A549 (cell line): ENCODE measurements at places on chromosomes 1 and 21.
A peak's percentile ranks its signal among the peaks of the same experiment; 100 is the strongest.

DNA sequence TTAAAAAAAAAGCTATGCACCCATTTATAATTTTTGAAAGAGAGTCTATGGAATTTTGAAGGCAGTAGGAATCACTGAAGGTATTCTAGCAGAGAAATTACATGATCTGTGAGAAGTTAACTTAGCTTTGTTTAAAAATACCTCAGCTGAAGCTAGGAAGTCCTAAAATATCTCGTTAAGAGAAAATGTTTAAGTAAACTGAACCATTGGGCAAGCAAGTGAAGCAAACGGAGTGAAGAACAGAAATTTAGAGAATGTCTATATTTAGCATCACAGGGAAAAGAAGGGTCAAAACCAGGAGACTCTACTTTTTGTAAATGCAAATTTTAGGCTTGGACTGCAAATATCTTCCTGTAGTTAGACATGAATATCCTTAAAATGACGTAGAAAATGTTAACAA, 230.8 kb downstream of the HMCN1 start:
- no peak for DNase-seq

DNA sequence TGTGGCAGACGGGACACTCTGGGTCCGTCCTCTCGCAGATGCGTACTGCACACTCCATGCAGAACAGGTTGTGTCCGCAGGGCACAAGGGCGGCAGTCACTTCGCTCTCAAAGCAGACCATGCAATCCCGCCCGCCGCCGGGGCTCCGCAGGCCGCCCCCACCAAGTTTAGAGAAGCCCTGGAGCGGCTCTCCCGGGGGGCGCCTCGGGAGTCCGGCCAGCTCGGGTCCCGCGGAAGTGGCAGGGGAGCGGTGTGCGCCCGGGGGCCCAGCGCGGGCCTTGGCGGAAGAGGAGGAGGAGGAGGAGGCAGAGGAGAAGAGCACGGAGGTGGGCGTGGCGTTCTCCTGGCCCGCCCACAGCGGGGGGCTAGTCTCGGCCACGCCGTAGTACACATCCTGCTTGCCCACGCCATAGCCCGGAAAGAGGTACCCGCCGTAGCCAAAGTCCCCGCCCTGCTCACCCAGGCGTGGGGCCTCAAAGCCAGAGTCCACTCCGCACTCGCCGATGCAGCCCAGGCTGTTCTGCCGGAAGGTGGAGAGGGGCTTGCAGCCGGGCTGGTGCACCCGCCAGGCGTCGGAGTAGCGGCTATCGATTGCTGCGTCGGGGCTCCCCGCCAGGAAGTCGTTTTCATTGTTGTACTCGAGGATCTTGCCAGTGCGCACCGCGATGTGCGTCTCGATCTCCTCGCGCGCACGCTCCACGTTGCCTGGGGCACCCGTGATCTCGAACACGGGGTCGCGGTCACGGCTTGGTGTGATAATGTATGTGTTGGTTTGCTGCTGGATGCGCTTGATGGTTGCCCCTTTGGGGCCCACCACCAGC, 5.4 kb downstream of the MEX3A start:
- DNase-seq, result no peak

- no peak for DNase-seq
These were observed 73.6 kb upstream of the LYST start for GRCh38 chr1:235940285-235940684.

DNA sequence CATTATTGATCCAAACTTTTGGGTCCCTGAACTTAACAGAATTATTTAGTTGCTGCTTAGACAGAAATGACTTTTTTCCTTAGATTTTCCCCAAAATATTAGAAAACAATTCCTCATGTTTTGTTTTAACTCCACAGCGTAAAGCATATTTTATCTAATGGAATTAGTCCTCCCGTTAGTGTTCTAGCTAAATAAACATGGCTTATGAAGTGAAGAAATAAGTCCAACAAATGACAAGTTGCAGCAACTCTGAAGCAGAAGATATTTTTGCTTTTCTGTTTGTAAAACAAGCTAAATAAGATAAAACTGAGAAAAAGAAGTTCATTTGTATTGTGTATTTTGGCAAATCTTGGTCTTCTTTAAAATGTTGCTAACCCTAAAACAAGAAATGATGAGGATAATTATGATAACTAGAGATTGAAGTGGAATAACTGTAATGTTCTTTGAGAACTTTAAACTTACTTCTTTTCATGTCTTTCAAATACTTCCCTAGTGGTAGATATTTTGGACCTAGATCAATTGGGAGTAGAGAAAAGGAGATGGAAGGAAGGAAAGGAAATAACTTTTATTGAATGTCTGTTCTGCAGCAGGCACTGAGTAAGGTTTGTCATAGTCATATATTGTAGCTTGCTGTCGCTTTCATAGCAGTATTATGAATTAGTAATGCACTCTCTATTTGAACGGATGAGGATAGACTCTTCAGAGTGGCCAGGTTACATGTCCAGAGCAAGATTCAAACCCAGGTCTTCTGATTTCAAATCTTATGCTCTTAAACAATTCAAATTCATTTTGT, 12.5 kb downstream of the NFIA start:
- DNase-seq, result no peak

DNA sequence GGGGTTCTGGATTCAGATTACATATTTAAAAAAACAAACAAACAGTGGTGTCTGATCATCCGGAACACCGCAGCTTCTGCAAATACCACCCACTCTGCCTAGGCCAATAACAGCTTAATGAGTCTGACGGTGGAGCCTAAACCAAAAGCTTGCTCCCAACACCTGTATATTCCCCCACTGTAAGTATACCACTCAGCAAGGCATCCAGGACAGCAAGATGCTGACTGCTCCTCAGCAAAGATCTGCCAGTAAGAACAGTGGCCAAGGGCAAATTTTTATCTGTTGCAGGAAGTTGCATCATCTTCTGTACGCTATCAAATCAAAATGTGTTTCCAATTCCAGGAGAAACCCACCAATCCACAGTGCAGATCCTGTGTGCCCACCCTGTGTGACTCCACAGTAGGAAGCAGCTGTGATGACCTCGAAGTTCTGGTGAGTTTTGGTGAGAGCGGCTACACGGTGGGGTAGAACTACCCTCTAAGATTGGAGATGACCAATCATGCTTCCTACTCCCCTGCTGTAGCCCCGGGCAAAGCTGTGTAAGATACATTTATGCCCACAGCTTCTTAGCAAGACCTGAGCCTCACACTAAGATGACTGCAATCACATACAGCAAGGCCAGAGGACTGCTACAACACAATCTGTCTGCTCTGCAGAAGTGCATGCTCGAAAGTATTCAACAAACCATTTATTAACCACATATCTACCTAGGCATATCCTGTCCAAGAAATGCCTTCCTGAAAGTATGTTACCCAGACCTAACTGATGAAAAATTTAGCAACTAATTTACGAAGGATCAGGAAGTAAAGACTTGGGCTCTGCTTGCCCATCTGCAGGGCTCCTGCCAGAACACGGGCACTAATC, 30.5 kb downstream of the SIPA1L2 start:
- no peak for DNase-seq

DNA sequence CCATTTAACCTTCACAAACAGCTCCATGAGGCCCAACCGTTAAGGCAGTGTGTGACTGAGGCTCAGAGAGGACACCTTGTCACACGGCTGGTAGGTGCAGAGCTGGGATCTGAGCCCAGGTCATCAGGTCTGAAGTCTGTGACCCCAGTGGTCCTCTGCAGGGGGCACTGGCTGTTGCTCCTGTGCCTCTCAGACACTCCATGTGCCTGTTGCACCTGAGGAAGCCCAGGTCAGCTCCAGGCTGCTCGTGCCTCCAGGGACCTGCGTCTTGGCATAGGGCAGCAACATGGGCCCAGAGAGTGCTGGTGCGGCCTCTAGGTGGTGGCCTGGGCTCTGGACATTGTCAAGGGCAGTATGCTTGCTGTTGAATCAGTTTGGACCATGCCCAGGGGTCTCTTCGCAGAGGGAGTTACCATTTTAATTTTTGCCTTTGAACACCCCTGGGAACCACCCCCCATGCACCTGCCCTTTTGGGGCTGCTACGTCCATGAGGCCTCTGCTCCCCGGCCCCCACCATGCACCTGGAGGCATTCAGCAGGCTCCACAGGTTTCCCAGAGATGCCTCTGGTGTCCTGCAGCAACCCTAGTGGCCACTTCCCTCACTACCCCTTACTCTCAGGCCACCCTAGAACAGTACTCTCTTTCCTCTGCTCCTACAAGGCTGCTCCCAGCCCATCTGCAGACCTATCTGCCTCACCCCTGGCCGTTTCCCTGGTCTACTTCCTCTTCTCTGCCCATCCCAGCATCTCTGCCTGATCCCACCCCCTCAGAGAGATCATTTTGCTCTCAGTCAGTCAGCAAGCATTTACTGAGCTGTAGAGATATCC, 25.2 kb upstream of the EPS8L3 start:
- DNase-seq, result peak; percentile 58

GRCh38 chr1:183651612-183652011, 1.5 kb downstream of the APOBEC4 start:
- DNase-seq, result no peak

- DNase-seq, result no peak
These were observed 23.1 kb downstream of the RHBDL2 start for GRCh38 chr1:38918568-38918967.

- DNase-seq, result no peak
These were observed 16.2 kb upstream of the PLA2G4A start for GRCh38 chr1:186812570-186812969.

DNA sequence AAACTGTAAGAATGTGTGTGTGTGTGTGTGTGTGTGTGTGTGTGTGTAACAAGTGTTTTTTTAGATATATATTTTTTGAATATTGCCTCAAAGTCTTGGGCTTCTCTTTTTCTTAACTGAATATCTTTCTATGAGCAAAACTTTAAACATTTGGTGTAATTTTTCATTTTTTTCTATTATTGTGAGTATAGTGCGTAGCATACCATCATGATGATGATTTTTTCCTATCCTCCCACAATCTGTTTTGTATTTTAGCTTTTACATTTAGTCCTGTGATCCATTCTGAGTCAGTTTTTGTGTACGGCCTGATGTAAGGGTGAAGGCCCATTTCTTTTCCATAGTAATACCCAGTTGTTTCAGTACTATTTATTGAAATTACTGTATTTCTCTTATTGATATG, 680.6 kb downstream of the TTLL7 start:
- no peak for DNase-seq

GRCh38 chr21:15729346-15729673, 472 bp upstream of the USP25 start:
- no peak for DNase-seq

DNA sequence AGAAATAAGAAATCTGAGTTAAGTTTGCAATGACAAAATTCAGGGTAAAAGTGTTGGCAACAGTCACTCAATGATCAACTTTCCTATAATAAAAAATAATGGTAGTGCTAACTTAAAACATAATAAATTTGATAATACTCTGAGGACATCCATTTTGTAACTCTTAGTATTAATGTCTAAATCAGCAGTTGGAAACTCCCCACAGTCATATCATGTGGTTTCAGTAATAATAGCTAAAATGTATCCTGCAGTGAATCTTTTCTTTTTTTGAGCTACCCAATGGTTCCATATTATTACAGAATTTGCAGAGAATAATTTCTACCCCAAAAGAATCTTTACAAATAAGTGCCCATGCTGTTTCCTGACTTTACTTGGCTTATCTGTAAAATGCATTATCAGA, 286.7 kb downstream of the PTPRC start:
- DNase-seq, result no peak

GRCh38 chr1:153795934-153796785, 21.0 kb downstream of the SLC27A3 start:
- DNase-seq, result no peak

- no peak for DNase-seq
These were observed 44.5 kb downstream of the SLC2A1 start for GRCh38 chr1:42914092-42914627.

DNA sequence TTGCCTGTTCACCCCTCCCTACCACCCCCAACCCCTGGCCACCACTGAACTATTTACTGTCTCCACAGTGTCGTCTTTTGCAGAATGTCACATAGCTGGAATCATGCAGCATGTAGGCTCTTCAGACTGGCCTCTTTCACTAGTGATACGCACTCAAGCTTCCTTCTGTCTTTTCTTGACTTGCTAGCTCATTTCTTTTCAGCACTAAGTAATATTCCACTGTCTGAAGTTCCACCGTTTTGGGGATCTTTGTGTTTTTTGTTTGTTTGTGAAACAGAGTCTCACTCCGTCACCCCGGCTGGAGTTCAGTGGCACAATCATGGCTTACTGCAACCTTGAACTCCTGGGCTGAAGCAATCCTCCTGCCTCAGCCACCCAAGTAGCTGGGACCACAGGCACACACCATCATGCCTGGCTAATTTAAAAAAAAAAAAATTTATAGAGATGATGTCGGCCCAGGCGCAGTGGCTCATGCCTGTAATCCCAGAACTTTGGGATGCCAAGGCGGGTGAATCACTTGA, 43.4 kb upstream of the SLC25A33 start:
- DNase-seq, result no peak

DNA sequence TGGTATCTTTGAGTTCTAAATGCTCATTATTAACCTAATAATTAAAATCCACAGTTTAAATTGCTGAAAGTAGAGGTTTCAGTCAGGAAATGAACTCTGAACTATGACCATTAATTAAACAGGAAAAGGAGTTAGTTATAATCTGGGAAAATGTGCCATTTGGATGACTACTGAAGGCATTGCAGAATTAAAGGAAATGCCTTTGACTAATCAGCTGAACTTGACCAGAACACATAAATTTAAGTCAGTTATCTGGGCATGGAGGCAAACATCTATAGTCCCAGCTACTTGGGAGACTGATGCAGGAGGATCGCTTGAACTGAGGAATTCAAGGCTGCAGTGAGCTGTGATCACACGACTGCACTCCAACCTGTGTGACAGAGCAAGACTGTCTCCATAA, 31.9 kb downstream of the SLC44A5 start:
- DNase-seq, result no peak

DNA sequence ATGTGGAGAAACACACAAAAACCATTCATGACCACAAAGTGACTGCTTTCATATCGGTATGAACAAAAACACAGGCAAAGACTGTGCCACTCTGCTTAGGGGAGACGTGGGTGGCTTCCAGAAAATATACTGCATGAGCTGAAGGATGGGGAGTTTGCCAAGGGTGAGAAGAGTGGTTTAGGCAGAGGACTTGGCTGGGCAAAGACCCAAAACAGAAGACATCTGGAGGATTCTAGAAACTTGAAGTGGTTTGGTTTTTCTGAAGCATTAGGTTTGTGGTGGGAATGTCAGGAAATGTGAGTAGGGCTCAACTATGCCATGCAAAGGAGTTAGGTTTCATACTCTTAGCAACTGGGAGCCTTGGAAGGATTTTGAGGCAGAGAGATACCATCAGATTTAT, 26.6 kb upstream of the DNM3 start:
- DNase-seq, result no peak

DNA sequence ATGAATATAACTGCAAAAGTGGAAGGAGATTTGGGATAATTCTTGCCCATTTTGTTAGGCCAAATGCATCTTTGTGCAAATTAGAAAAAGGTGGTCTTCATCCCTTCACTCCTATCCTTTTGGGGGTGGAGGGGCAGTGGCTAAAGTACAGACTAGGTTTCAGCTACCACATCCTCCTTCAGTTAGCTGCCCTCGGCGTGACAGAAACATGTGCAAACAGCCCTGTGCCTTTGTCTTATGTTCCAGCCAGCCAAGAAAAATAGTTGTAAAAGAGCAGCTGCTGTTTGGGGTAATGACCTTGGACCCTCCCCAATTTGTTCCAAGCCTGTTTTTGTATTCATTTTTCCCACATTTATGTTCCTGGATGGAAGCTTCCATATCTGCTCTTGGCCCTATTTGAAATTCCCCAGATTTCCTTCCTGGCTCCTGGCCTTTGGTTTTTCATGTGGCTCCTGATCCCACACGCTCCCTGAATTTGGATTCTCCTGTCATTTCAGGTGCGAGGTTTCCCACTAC, 8.3 kb upstream of the LGALS8 start:
- no peak for DNase-seq
